Hindlimb muscle (tissue), 1 donor: ENCODE measurements at places on chromosomes 16 and 17. TPM values are rescaled to one million over a fixed set of nuclear protein-coding genes. Genes with fewer than 3 reads are reported as not detected.

Gene MSLN
- polyA plus RNA-seq = 0.97 TPM

Gene TOP2A
- 45.8 TPM for polyA plus RNA-seq

Gene PPP1R9B
- 41.1 TPM for polyA plus RNA-seq

Gene ERAL1
- 44.0 TPM for polyA plus RNA-seq

Gene TEDC2
- 5.6 TPM for polyA plus RNA-seq
